Amniotic epithelial cell (primary cell): ENCODE measurements at places on chromosomes 7 and 10.

- DNase-seq = no peak
Observed at GRCh38 chr7:54111814-54112511, 430.2 kb upstream of the VSTM2A start.

- no peak for DNase-seq
Observed at GRCh38 chr10:20313665-20314064, 497.4 kb downstream of the PLXDC2 start.

- no peak for DNase-seq
Observed at GRCh38 chr10:88534072-88534665, 48.9 kb downstream of the RNLS start.

- no peak for DNase-seq
Observed at GRCh38 chr7:144987686-144988085, 151.8 kb upstream of the TPK1 start.

GRCh38 chr10:131177431-131178327 is 133.8 kb downstream of the TCERG1L start:
- no peak for DNase-seq

GRCh38 chr7:94907811-94908322 is 473 bp downstream of the PPP1R9A start:
- DNase-seq = peak; percentile 1

GRCh38 chr10:5888843-5889623 is 660 bp downstream of the ANKRD16 start:
- no peak for DNase-seq

GRCh38 chr10:113540845-113541548 is 11.9 kb upstream of the HABP2 start:
- DNase-seq = no peak

- no peak for DNase-seq
Observed at GRCh38 chr7:44667190-44667589, 60.8 kb downstream of the OGDH start.

DNA sequence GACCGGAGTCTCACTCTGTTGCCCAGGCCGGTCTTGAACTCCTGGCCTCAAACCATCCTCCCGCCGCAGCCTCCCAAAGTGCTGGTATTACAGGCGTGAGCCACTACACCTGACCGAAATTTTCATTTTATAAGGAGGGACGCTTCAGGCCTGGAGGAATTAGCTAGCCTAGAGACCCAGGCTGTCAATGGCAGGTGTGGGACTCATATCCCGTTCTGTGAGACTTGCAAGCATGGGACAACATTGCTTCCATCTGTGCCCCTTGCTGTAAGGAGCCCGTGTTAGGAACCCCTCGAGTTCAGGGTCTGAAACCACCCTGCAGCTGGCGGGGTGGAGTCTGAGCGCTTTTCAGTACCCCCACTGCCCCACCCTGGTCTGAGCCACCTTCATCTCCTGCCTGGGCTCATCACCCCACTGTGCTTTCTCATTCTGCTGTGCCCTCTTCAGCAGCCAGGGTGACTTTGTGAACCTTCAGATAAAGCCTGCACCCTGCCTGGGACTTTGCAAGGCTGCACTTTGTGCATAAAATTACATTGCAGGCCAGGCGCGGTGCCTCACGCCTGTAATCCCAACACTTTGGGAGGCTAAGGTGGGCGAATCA is 1.3 kb upstream of the DAGLB start:
- DNase-seq = no peak

- DNase-seq = peak; percentile 52
Observed at GRCh38 chr10:94150541-94151184, 156.9 kb downstream of the PLCE1 start.

DNA sequence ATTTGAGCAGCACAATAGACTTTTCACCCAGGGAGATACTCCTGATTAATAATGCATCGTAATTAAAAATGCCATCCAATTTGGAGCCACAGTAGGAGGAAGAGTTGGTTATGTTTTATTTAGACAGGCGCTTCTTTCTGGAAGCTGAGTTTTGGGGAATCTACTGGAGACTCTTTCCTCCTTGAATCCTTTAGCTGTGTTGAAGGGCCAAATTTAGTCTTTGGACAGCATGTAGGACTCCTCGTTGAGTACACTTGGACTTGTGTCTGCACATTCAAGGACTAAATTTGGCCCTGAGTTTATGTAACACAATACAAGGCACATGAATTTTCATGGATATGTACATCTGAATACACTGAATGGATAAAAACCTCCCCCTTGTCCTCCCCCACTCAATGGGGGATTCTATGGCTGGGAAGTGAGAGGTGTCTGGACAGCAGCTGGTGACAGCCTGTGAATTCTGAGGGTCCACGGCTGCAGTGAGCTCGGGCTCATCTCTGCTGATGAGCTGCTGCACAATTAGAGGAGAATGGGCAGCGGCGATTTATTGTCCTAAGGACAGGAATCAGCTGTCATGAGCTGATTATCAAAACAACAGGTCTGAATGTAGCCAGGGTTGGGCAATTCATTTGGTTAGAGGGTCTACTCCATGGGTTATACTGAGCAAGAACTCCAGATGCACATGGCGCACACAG is 95.2 kb downstream of the PRTFDC1 start:
- DNase-seq = no peak

- no peak for DNase-seq
Observed at GRCh38 chr10:76675561-76675950, 962.1 kb downstream of the KCNMA1 start.

DNA sequence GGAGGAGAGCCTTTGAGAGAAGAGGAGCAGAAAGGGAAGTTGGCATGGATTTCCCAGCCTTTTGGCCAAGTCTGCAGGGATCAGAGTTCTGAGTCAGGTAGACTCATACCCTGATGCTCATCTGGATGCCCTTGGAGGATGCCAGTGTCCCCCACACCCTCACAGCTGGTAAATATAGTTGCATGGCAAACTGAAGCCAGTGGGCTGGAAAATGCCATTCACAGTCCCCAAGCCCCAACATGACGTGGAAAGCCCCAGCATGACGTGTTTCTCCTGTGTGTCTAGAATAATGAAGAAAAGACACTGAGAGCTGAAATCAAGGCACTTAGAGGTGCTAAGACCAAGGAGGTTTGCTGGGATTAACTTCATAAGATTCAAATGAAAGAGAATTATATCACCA is 24.8 kb upstream of the APBB1IP start:
- DNase-seq = no peak

DNA sequence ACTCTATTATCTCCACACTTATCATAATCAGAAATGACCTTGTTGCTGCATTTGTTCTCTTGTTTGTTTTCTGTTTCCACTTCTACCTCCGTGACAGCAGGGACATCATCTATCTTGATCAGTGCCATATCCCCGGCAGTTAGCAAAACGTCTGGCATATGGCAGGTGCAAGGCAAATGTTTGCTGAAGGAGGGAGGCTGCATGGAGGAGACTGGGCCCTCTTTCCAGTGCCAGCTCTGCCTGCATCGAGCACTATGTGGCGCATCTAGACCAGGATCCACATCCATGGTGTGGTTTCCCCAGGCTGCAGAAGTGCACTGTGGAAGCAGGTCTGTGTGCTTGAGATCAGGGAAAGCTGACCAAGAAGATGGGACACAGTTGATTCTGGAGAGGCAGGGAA is 181.2 kb downstream of the KCNMA1 start:
- no peak for DNase-seq

DNA sequence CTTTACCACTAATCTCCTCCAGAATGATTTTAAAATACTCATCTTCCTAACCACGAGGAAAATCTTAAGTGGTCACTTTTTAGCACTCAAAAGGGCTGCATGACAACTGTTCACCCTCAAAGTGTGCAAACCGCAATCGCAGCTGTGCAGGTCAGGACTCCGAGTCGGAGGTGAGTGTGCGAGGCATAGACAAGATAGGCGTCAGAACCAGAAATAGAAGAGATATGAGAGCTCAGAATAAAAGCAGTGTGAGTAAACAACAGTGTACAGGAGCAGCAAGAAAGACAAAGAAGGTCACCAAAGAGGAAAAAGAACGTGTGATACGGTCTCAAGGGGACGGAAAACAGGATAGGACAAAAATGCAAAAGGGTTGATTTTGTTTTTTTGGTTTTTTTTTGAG is 17.5 kb upstream of the ENO4 start:
- no peak for DNase-seq

GRCh38 chr7:114183311-114184088 is 231.1 kb upstream of the FOXP2 start:
- no peak for DNase-seq

DNA sequence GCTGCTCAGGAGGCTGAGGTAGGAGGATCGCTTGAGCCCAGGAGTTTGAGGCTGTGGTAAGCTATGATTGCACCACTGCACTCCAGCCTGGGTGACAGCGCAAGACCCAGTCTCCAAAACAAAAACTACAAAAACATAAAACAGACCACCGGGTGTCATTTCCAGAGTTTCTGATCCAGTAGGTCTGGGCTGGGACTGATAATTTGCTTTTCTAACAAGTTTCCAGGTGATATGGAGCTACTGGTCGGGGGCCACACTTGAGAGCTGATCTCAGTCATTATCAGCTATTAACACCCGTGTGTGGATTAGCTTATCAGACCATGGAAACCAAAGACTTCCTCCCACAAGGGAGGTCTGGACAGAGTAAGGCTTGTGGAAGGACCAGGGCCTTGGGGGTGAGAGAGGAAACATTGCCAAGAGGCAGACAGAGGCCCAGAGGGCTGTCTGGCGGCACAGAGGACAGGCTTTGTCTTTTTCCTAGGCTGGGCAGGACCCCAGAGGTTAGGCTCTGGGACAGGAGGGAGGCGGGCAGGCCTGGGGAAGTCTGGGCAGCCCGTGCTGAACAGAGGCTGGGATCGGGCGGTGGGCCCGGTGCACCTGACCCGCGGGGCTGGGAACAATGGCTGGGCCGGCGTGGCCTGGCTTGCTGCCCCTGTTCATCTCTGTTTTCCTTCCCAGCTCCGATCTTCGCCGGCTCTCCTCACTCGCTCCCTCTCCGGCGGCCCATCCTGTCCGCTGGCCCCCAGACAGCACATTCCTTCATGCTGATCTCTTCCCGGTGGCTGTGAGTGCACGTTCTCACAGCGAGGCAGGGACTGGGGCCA is 25.2 kb downstream of the TMEM270 start:
- DNase-seq = peak; percentile 88

GRCh38 chr10:116729243-116729642 is 13.1 kb downstream of the HSPA12A start:
- no peak for DNase-seq

GRCh38 chr10:119365773-119366599 is 158.6 kb downstream of the GRK5 start:
- DNase-seq = no peak

DNA sequence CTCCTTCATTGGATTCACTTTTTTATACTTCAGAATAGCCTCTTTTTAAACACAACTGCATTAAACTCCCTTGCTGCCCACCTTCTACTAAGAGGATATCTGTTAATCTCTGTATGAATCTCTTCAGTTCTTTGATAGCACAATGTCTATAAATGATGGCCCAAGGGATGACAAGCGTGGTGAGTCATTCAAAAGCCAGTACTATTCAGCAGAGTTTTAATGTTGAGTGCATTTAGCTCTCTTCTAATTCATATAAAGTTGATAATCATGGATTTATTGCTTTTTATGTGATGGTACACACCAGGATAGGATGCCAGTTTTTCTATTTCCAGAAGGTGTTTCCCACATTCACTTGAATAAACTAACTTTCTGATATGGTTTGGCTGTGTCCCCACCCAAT is 57.4 kb upstream of the HECTD2 start:
- DNase-seq = no peak
